H4 (cell line): ENCODE measurements at places on chromosomes 12 and 14. TPM values are rescaled to one million over a fixed set of nuclear protein-coding genes. Genes with fewer than 3 reads are reported as not detected.

DNA sequence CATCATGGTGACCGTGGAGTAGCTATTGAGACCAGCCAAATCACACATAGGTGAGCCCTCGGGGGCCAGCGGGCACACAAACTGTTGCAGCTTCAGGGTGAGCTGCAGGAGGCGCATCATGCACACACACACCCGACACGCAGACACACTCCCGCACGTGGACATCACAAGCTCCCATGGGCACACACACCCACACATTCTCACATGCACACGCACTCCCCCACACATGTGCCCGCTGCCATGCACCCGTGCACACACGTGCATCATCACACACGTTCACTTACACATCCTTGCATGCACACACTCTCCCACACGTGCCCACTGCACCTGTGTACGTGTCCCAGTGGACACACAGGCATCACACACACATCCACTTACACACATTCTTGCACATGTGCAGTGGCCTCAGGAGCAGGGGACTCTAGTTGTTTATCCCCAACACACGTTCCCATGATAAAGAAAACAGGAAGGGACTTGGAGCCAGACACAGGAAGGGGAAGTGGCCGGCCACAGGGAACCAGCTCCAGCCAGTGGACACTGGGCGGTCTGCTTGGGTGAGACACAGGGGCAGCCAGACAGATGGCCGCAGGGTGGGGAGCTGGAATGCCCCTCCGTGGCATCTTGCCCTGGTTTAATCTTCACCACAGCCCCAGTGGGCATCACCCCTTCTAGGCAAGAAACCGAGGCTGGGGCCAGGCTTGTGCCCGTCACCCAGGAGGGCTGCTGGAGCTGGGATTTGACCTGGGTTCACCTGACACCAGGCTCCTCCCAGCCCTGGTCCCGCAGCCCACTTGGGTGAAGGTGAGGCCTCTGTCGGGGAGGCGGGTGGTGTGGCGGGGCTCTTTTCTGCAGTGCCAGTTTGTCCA is 49.7 kb downstream of the CYP46A1 start:
- DNase-seq: no peak

DNA sequence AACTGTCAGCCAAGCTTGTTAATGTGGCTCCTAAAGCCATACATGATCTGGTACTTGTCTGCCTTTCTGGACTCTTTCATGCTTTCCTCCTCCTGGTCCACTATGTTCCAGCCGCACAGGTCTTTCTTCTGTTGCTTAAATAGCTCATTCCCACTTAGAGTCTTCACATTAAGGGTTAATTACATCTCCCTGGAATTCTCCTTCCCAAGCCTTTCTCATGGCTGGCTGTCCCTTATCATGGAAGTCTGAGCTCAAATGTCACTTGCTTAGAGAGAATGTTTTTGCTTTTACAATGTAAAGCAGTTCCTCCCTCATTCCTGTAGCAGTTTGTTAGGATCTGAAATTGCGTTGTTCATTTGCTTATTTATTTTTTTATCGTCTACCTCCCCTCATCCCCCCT is 199.6 kb downstream of the TRHDE start:
- no peak for DNase-seq

DNA sequence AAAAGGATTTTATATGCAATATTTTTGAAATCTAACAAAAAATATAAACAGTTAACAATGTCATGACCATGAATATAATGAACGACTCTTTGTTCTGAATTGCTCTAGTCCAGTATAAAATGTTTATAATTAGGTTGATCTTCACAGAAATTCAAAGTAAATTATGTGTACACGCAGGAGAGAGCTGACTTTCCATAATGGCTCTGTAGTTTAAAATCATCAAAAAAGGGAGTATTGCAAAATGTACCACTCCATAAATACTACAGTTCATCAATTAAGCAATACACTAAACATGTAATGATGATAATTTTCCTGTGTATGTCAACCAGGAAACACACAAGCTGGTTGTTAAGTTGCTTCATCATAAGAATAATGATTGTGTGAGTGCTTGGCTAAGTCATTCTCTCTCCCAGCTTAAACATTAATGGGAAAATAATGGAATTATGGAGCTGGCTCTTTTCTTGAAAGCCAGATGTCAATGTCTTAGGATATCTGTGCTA is 189.5 kb upstream of the PLEKHG7 start:
- no peak for DNase-seq

ANKRD33 gene
- not detected in 2 replicates for total RNA-seq

DNA sequence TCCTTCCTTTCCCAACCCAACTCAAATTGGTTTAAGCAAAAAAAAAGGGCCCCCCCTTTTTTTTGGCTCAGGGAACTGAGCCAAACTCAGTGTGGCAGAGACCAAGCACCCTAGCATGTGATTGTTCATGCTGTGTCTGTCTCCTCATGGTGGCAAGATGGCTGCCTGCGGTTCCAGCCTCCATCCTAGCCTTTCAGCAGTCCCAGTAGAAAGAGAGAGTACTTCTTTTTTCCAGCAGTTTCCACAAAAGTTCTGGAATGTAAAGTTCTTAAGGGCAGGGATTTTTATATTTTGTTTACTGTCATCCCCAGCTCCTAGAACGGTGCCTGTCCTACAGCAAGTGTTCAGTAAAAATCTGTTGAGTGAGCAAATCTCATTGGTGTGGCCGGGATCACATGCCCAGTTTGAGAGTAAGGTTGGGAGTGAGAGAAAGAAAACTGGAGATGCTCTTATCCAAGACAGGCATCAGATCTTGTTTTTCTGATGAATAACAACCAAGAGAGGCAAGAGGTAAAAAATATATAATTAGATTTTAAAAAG is 22.4 kb downstream of the CHST11 start:
- DNase-seq: no peak

GRCh38 chr12:607541-608001 is 55.7 kb downstream of the NINJ2 start:
- no peak for DNase-seq
